Glutamatergic neuron (in vitro differentiated cells): ENCODE measurements at places on chromosomes 1 and 21. TPM values are rescaled to one million over a fixed set of nuclear protein-coding genes. Genes with fewer than 3 reads are reported as not detected.

The POLR3C gene
- 43.4 TPM for total RNA-seq

The LCE1F gene
- not detected for total RNA-seq

The OPTC gene
- not detected for total RNA-seq

The WDR26 gene
- total RNA-seq = 110 TPM

The LPAR3 gene
- total RNA-seq = 14.0 TPM

The LCE6A gene
- total RNA-seq = not detected

The MANEAL gene
- total RNA-seq = 112 TPM

The LCE4A gene
- not detected for total RNA-seq

The WNT2B gene
- 4.0 TPM for total RNA-seq
